ENCODE measurements at places on chromosomes 1 and 21.

GRCh38 chr1:42676534-42677087 lies 5.6 kb upstream of the YBX1 start:
- DNase-seq: no peak

- DNase-seq: no peak
Observed at GRCh38 chr1:221069178-221069903, 190.1 kb downstream of the HLX start.

- DNase-seq: no peak
Observed at GRCh38 chr1:37666241-37666867, 26.0 kb upstream of the CDCA8 start.

- DNase-seq: no peak
Observed at GRCh38 chr1:24932284-24932683, 2.2 kb upstream of the RUNX3 start.

GRCh38 chr21:42735944-42736343 lies 82.5 kb downstream of the PDE9A start:
- no peak for DNase-seq

DNA sequence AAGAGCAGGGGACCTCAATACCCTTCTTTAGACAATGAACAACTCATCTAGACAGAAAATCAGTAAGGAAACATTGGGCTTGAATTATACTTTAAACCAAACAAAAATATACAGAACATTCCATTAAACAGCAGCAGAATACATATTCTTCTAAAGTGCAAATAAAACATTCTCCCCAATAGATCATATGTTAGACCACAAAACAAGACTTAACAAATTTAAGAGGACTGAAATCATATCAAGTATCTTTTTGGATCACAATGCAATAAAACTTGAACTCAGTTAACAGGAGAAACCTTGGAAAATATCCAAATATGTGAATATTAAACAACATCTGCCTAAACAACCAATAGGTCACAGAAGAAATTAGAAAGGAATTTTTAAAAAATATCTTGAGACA lies 47.7 kb upstream of the HP1BP3 start:
- DNase-seq: no peak

DNA sequence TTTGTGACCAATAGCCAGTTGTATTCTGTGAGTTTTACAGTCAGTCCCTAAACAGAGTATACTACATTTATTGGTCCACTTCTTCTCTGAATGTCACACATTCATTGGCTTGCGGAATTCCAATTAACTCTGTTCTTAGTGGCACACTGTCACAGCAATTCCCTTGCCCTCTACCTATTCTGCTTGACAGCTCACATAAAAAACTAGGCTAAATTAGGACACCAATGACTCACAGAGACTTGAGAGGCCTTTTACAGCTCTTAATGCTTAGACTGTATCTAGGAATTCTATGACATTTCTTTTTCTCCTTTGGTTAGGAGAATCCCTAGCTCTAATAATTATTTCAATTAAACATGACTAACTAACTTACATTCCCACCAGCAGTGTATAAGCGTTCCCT lies 104.1 kb downstream of the NEGR1 start:
- no peak for DNase-seq

DNA sequence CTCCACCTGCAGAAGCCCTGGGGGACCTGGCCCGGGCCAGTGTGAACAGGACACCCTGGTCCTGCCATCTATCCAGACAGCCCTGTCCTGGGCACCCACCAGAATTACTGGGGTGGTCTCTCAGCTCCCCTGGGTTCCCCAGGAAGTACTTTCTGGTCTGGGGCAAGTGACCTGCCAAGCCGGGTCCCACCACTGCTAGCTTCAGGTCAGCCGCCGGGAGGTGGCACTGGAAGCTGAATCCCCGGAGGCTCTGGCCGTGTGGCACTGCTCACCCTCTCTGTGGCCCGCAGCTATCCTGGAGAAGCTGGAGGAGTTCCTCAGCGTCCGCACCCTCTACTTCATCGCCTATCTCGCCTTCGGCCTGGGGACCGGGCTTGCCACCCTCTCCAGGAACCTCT lies 21.3 kb downstream of the SLC45A1 start:
- no peak for DNase-seq

DNA sequence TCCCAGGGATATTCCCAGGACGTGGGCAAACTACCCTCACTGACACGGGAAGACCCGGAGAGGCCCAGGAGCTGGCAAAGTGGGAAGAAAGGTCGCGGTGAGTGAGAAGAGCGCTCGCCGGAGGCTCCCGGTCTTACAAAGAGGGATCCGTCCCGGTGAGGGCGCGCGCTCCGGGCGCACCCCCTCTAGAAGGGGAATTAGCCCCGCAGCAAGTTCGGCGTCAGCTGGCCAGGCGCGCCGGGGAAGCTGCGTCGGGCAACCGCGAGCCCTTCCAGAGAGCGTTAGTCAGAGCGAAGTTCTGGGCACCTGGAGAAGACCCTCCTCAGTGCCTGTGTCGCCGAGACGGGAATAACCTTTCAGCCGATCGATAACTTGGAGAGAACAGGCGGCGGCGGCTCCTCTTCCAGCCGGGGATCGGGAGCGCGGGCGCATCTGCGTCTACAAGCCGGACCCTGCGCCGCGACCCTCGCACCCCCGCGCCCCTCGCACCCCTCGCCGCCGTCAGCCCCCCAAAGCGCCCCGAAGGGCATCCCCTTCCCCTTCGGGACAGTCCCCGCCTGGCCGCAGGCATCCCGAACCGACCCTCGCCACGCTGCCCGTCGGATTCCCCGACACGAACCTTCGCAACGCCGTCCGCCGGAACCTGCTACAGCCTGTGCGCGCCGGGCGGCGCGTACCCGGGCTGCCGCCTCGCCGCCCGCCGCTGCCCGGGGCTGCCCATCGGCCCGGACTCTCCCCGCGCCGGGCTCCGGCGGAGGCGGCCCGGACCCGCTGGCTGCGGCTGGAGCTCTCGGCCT lies 485 bp downstream of the SIPA1L2 start:
- no peak for DNase-seq

DNA sequence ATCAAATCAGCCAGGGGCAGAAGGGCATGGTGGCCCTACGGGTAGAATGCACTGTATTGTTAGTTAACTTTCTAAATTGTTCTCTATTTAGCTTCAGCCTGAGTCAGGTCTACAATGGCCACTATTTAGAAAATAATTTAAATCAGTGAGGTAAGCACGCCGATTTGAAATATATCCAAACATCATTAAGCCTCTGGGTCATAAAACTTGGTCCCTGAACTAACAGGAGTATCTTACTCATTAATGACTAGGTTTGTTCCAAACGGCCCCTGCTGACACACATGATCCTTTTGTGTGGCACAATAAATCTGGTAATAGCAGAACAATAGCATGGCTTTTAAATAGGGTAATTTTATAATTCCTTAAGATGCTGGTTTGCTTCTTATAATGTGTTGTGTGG lies 48.4 kb downstream of the STX6 start:
- no peak for DNase-seq

All from NCI-H524 treated with DMSO at 0.1 percent for 48 hours (cell line).